ENCODE measurements at places on chromosomes 1 and 21. TPM values are rescaled to one million over a fixed set of nuclear protein-coding genes. Genes with fewer than 3 reads are reported as not detected.

DNA sequence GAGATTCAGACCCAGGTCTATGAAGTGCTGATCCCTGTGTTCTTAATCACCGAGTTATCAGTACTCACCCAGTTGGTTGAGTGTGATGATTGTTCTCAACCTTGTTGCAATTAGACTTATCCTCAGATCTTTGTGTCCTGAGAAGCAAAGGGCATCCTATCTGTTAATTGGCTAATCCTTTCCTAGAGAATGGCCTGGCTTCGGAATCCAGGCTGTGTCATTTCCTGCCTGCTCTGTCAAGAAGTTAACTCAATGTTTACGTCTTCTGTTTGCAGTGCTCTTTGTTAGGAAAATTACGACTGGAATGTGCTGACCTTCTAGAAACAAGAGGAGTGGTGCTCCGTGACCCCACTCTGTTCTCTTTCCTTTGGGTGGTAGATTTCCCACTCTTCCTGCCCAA lies 14.7 kb downstream of the GAS5 start:
- no peak overlapping the region for H3K27ac ChIP-seq
- no peak for DNase-seq
- no peaks in the 10 kb centered on the region for H3K36me3 ChIP-seq

- DNase-seq: peak; percentile 42
- no peaks in the 10 kb centered on the region for H3K4me1 ChIP-seq
- H3K27ac ChIP-seq: no peak overlapping the region
These were observed 26.8 kb upstream of the NCAM2 start for GRCh38 chr21:20971296-20971921.

- H3K4me1 ChIP-seq: no peaks in the 10 kb centered on the region
- H3K27me3 ChIP-seq: no peaks in the 10 kb centered on the region
- DNase-seq: no peak
- H3K4me3 ChIP-seq: no peak overlapping the region
- no peaks in the 10 kb centered on the region for H3K36me3 ChIP-seq
These were observed 59.7 kb downstream of the RABGAP1L start for GRCh38 chr1:174218983-174219382.

GRCh38 chr1:214525535-214526019 lies 25.8 kb downstream of the PTPN14 start:
- H3K27me3 ChIP-seq: no peaks in the 10 kb centered on the region
- peaks cover 47% of the 10 kb centered on the region for H3K4me1 ChIP-seq
- DNase-seq: no peak
- no peak overlapping the region for H3K4me3 ChIP-seq
- no peaks in the 10 kb centered on the region for H3K36me3 ChIP-seq

DNA sequence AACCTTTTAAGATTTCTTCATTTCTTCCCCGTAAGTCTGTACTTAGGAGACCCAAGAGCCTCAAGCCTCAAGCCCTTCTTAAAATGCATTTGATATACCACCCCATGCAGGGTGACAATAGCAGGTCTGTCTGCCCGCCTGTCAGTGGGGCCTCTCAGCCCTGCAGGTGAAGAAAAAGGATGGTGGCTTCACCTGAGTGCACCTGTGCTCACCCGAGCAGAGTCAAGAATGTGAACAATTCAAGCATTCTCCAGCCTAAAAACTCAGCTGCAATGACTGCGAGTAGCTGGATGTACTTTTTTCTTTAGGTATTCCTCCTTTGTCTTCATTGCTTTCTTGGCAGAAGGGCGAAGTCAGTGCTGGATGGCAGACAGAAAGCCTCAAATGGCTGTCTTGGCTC lies 203.3 kb downstream of the LMX1A start:
- H3K36me3 ChIP-seq: no peaks in the 10 kb centered on the region
- DNase-seq: no peak

- no peak for DNase-seq
- H3K36me3 ChIP-seq: no peaks in the 10 kb centered on the region
These were observed 988 bp downstream of the SLC35A3 start for GRCh38 chr1:99970713-99971255.

DNA sequence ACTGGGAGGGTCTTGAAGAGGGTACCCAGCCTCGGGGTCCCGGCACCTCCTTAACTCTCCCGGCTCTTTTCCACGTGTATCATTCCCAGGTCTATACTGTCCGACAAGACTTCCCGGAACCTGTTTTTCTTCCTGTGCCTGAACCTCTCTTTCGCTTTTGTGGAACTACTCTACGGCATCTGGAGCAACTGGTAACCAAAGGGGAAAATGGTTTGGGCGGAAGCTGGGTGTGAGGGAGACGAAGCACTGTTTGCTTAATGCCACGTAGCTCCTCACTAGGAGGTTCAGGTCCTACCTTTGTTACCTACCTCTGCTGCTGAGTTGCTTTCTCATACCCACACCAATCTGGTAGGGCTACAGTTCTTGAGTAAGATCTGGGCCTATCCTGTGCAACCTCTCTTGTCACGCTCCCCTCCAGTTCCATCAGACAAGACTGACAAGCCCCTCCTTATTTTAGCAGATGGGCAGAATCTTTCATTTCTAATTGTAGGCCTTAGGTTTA lies 642 bp downstream of the SLC30A7 start:
- no peaks in the 10 kb centered on the region for H3K27me3 ChIP-seq
- H3K36me3 ChIP-seq: no peaks in the 10 kb centered on the region
- H3K4me3 ChIP-seq: peak overlapping the region; percentile 74
- peak overlapping the region; percentile 95 for H3K27ac ChIP-seq
- no peaks in the 10 kb centered on the region for H3K4me1 ChIP-seq
- peak; percentile 34 for DNase-seq

DNA sequence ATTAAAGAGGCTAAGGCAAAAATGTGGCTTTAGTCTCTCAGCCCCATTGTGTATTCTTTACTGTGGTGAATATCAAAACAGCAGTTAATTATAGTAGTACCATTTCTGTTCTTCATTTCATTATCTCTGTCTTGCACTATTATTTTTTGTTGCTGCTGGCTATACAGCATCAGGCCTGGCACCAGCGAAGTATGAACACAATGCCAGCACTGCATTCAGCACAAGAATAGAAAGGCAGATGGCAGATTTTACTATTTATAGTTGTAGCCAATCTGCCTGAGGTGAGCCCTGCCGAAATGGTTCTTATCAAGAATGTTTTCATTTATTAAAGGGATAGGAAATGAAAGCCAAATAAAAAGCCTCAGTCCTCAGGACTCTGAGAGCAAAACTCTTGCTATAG lies 72.1 kb downstream of the GPR52 start:
- H3K4me1 ChIP-seq: no peaks in the 10 kb centered on the region
- H3K4me3 ChIP-seq: no peak overlapping the region
- no peak for DNase-seq
- H3K36me3 ChIP-seq: no peaks in the 10 kb centered on the region
- no peak overlapping the region for H3K27ac ChIP-seq
- no peaks in the 10 kb centered on the region for H3K27me3 ChIP-seq

GRCh38 chr1:39255222-39255621 lies 50.7 kb downstream of the MACF1 start:
- no peaks in the 10 kb centered on the region for H3K4me1 ChIP-seq
- no peak for DNase-seq
- H3K36me3 ChIP-seq: no peaks in the 10 kb centered on the region
- H3K4me3 ChIP-seq: no peak overlapping the region
- H3K27me3 ChIP-seq: no peaks in the 10 kb centered on the region

DNA sequence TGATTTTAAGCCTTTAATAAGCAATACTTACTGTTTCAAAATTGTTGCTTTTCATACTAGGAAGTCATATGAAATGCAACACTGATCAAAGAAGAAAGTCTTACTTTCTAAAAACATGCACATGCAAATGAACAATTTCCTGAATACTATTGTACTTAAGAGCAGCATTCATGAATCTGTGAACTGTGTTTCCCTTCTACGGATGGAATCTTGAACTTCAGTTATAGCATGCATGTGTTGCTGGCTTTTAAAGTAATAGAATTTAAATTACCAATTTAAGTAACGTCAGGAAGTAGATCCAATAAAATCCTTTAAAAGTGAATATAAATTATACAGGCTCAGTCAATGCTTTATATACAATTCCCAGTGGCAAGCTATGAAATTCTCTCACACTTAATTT lies 348.9 kb downstream of the KCNT2 start:
- no peaks in the 10 kb centered on the region for H3K36me3 ChIP-seq
- H3K4me3 ChIP-seq: no peak overlapping the region
- no peak overlapping the region for H3K27ac ChIP-seq

The FAM167B gene
- 0.70 TPM for total RNA-seq

The GBP7 gene
- not detected for total RNA-seq

The FAM131C gene
- total RNA-seq: 0.44 TPM

The DNASE2B gene
- total RNA-seq: not detected

The C1orf210 gene
- total RNA-seq: 9.6 TPM

Measured in Caco-2 (cell line).